ENCODE measurements at places on chromosomes 7 and 10.

DNA sequence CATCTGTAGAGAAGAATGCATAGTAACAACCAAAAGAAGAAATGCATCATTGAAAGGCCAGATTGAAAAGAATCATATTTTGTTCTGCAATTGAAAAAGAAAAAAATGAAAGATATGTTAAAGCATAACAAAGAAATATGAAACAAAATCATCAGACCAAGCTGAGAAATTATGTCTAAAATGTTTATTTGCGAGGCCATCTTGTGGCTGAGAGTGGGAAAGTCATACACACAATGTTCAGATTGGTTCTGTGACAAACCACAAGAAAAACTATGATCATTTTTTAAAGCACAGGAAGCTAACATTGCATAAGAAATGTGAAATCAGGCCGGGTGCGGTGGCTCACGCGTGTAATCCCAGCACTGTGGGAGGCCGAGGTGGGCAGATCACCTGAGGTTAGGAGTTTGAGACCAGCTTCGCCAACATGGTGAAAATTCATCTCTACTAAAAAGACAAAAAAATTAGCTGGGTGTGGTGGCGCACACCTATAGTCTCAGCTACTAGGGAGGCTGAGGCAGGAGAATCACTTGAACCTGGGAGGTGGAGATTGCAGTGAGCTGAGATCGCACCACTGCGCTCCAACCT, 36.6 kb downstream of the ABCB5 start:
- H3K36me3 ChIP-seq = no peaks in the 10 kb centered on the region
- H3K4me3 ChIP-seq = no peak overlapping the region
- H3K27me3 ChIP-seq = no peaks in the 10 kb centered on the region
- H3K4me1 ChIP-seq = no peaks in the 10 kb centered on the region

- no peak overlapping the region for H3K4me3 ChIP-seq
- no peak overlapping the region for H3K27ac ChIP-seq
- no peaks in the 10 kb centered on the region for H3K36me3 ChIP-seq
- no peak for DNase-seq
- H3K27me3 ChIP-seq = no peaks in the 10 kb centered on the region
Observed at GRCh38 chr10:130921461-130921860, 390.1 kb downstream of the TCERG1L start.

DNA sequence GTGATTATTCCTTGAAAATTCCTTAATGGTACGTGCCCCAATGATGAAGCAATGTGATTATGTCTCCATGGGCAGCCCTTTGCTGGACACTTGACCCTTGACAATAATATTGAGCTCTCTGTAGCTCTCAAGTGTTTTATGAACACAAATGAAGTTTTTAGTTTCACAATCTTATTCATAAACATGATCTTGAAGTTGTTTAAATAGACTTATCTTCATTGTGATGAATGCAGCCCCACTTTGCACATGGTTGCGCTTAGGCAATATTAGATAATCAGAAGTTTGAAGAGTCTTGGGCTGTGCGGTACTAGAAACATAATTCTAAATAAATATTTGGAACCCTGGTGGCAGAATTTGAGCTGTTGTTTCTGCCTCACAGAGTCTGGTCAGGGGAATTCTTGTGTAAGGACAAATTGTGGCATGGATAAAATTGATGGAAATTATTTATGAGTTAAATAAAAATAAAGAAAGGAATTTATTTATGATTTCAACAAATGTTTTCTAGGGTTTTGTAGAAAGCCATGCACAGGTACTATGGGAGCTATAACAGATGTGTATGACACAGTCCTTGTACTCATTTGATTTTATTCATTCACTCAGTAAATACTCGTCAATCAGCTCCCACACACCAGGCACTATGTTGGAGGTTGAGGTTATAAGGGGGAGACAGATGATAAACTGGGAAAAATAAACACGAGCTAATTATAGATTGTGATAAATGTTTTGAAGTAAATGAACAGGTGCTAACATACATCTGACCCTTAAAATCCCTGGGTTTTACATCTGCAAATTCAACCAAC, 217.9 kb downstream of the GALNT17 start:
- no peak overlapping the region for H3K4me3 ChIP-seq
- no peaks in the 10 kb centered on the region for H3K27me3 ChIP-seq
- no peak for DNase-seq
- H3K4me1 ChIP-seq = no peaks in the 10 kb centered on the region

DNA sequence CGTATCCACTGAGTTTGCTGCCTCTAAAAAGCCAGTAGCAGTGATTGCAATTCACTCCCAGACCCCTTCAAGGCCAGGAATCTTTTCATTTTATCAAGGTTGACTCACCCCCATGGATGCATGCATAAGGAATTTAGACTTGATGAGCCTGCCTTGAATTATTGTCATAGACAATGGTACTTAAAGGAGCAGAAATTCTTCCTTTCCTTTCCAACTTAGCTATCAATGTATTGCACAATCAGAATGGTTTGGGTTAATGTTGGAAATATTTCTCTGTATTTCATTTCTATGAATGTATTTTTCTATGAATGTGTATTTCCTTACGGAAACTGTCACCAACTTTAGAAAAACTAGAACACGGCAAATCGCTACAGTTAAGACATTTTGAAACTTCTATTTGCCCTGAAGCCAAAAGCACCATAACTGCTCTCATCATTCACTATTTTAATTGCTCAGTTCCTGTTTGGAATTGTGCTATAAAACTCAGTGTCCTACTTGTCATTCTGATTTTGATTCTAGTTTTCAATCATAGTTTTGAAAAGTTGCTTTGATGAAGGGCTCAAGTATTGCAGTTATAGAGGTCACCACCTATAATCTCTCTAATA, 355.7 kb upstream of the AKR1E2 start:
- no peaks in the 10 kb centered on the region for H3K4me1 ChIP-seq
- no peaks in the 10 kb centered on the region for H3K36me3 ChIP-seq
- no peak overlapping the region for H3K27ac ChIP-seq
- no peak overlapping the region for H3K4me3 ChIP-seq
- no peak for DNase-seq

DNA sequence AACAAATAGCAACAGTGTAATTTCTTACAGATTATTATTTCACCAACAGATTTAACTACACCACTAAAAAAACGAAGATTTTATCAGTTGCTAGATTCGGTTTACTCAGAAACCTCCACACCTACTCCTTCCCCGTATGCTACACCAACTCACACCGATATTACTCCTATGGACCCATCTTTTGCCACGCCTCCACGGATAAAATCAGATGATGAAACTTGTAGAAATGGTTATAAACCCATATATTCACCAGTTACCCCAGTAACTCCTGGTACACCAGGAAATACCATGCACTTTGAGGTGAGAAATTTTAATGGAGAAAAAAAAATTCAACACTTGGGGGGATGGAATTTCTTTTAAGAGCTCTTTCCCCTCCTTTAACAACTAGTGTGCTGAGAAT, 92.5 kb downstream of the KMT2E start:
- no peak overlapping the region for H3K4me3 ChIP-seq
- H3K27ac ChIP-seq = peak overlapping the region; percentile 67
- H3K36me3 ChIP-seq = peaks cover 76% of the 10 kb centered on the region
- DNase-seq = no peak
- peaks cover 12% of the 10 kb centered on the region for H3K4me1 ChIP-seq

GRCh38 chr10:73837072-73837471, 25.7 kb upstream of the NDST2 start:
- peaks cover 7% of the 10 kb centered on the region for H3K4me1 ChIP-seq
- no peak for DNase-seq
- H3K4me3 ChIP-seq = no peak overlapping the region
- peaks cover 17% of the 10 kb centered on the region for H3K36me3 ChIP-seq
- H3K27ac ChIP-seq = no peak overlapping the region

GRCh38 chr7:157490465-157490912, 153.7 kb downstream of the DNAJB6 start:
- peak; percentile 61 for DNase-seq
- H3K4me1 ChIP-seq = peaks cover 17% of the 10 kb centered on the region
- H3K27ac ChIP-seq = peak overlapping the region; percentile 61
- H3K36me3 ChIP-seq = peaks cover 6% of the 10 kb centered on the region

DNA sequence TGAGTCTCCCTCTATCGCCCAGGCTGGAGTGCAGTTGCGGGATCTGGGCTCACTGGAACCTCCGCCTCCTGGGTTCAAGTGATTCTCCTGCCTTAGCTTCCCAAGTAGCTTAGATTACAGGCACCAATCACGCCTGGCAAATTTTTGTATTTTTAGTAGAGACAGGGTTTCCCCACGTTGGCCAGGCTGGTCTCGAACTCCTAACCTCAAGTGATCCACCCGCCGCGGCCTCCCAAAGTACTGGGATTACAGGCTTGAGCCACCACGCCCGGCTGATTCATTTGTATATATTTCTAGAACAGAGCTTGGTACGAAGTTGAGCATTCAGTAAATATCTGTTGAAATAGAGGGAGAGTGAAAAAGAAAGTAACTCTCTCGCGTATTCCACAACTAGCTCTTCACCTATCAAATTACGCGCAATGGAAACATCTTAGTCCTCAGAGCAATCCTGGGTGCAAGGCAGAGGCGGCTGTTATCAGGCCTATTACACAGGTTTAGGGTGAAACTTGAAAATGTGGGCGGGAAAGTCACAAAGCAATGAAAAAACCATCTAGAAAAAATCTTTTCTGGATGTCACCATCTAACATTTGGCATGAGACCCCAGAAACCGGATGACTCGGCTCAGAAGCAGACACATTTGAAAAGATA, 707 bp upstream of the GHITM start:
- peaks cover 25% of the 10 kb centered on the region for H3K4me1 ChIP-seq
- H3K4me3 ChIP-seq = peak overlapping the region; percentile 95
- DNase-seq = peak; percentile 21
- peak overlapping the region; percentile 99 for H3K27ac ChIP-seq

- H3K4me3 ChIP-seq = peak overlapping the region; percentile 84
- peak; percentile 90 for DNase-seq
- H3K36me3 ChIP-seq = peaks cover 6% of the 10 kb centered on the region
- no peak overlapping the region for H3K27ac ChIP-seq
- H3K4me1 ChIP-seq = no peaks in the 10 kb centered on the region
- peaks cover 9% of the 10 kb centered on the region for H3K27me3 ChIP-seq
Observed at GRCh38 chr7:36366718-36367560, 22.7 kb upstream of the ANLN start.

GRCh38 chr7:102140952-102141370, 145.7 kb upstream of the SH2B2 start:
- no peak overlapping the region for H3K4me3 ChIP-seq
- peaks cover 4% of the 10 kb centered on the region for H3K36me3 ChIP-seq
- H3K4me1 ChIP-seq = peaks cover 12% of the 10 kb centered on the region

DNA sequence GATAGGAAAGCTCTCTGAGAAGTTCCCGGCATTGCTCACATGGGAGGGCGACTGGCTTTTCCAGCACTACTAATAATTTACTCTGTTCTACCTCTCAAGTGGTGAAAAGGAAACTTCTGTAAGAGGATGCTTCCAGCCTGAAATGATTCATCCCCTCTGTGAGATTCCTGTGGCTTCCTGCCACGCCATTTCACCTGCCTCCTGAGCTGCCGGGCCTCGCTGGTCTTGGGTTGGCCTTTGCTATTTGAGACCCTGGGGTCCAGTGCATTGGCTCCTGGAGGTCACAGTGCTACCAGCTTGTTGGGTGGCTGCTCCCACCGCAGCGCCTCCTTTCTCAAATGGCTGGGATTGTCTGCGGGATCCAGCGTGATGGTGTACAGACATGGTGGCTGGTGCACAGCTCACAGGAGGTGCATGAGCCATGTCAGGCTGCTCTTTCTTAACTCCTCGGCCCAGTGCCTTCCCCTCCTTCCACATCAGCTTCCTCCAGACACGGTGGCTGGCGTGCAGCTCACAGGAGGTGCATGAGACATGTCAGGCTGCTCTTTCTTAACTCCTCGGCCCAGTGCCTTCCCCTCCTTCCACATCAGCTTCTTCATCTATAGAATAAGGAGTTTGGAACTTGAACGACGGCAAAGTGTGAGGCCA, 42.9 kb upstream of the PCBD1 start:
- H3K4me3 ChIP-seq = no peak overlapping the region
- no peaks in the 10 kb centered on the region for H3K27me3 ChIP-seq
- H3K36me3 ChIP-seq = no peaks in the 10 kb centered on the region
- DNase-seq = no peak
- no peaks in the 10 kb centered on the region for H3K4me1 ChIP-seq
- no peak overlapping the region for H3K27ac ChIP-seq

DNA sequence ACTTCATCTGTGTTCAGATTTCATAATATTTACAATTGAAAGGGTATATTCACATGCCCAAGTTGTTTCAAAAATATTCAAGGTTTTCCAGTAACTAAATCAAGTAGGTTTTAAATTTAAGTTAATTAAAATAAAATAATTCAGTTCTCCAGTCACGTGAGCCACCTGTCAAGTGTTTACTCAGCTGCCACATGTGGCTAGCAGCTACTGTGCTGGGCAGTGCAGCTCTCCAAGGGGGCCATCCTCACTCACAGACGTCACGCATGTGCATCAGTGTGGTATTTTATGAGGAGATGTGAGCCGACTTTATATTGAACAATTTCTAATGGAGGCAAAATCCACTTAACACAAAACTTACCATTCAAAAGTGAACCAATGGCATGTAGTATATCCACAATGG, 69.7 kb upstream of the CAMK2B start:
- H3K27ac ChIP-seq = no peak overlapping the region
- H3K27me3 ChIP-seq = no peaks in the 10 kb centered on the region
- H3K4me1 ChIP-seq = peaks cover 24% of the 10 kb centered on the region
- no peak for DNase-seq
- peaks cover 27% of the 10 kb centered on the region for H3K36me3 ChIP-seq
- no peak overlapping the region for H3K4me3 ChIP-seq

DNA sequence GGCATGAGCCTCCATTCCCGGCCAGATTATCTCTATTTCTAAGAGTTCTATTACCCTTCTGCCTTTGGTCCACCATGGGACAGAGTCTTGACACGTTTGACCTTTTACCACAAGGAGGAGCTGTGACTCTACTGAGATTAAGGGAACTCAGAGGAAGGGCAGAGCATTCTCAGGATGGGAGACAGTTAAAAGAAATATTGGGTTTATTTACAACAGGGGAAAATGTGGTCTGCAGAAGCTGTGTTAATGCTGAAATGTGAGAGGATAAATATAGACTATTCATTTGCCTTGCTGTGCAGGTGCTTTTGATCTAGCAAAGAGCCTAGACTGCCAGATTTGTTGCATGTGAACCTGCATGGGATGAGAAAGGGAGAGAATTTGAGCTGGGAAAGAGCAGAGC, 45.8 kb upstream of the PRSS58 start:
- no peak overlapping the region for H3K27ac ChIP-seq
- H3K4me1 ChIP-seq = peaks cover 17% of the 10 kb centered on the region
- peaks cover 27% of the 10 kb centered on the region for H3K27me3 ChIP-seq
- peaks cover 4% of the 10 kb centered on the region for H3K36me3 ChIP-seq

- H3K27ac ChIP-seq = no peak overlapping the region
- peaks cover 2% of the 10 kb centered on the region for H3K4me1 ChIP-seq
- no peak for DNase-seq
- H3K27me3 ChIP-seq = peaks cover 16% of the 10 kb centered on the region
- no peak overlapping the region for H3K4me3 ChIP-seq
- no peaks in the 10 kb centered on the region for H3K36me3 ChIP-seq
Observed at GRCh38 chr10:96507044-96507443, 6.7 kb downstream of the TLL2 start.

GRCh38 chr7:7438851-7439250, 96.8 kb downstream of the COL28A1 start:
- H3K27me3 ChIP-seq = no peaks in the 10 kb centered on the region
- DNase-seq = no peak
- H3K4me3 ChIP-seq = no peak overlapping the region
- no peaks in the 10 kb centered on the region for H3K4me1 ChIP-seq
- no peaks in the 10 kb centered on the region for H3K36me3 ChIP-seq
- no peak overlapping the region for H3K27ac ChIP-seq

- H3K36me3 ChIP-seq = no peaks in the 10 kb centered on the region
- H3K27ac ChIP-seq = no peak overlapping the region
- peaks cover under 1% of the 10 kb centered on the region for H3K27me3 ChIP-seq
Observed at GRCh38 chr7:16028636-16029035, 342.2 kb upstream of the MEOX2 start.

GRCh38 chr10:31011665-31012022, 20.0 kb downstream of the ZNF438 start:
- H3K27me3 ChIP-seq = no peaks in the 10 kb centered on the region
- no peak overlapping the region for H3K27ac ChIP-seq
- no peak overlapping the region for H3K4me3 ChIP-seq
- DNase-seq = no peak
- H3K36me3 ChIP-seq = no peaks in the 10 kb centered on the region
- H3K4me1 ChIP-seq = no peaks in the 10 kb centered on the region

All from central memory CD8-positive, alpha-beta T cell (primary cell).